Esophagus muscularis mucosa (tissue), 4 donors: ENCODE measurements at places on chromosomes 2 and 18.
A peak's percentile ranks its signal among the peaks of the same experiment; 100 is the strongest.

DNA sequence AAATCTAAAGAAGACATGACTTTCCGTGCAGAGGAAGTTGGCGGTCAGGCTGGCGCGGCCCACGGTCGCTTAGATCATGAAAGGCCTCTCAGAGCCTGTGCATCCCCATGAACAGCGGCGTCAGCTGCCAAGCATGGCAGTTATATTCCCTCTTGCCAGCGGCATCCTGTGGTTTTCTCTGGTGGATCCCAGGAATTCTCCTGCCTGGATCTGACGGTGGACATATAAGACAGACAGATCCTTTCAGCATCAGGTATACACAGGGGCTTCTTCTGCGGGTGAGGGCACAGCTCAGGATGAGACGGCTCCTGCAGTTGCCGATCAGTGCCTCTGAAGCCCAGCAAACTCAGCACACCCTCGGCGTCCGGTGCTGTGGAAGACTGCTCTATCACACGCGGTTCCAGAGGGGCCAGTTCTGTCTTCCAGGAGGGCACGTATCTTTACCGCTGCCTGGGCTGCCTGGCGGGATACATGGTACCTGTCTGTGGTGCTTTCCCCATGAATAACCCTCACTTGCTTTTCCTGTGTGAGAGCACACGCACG, 157.8 kb downstream of the LDLRAD4 start:
- DNase-seq = peak; percentile 42

DNA sequence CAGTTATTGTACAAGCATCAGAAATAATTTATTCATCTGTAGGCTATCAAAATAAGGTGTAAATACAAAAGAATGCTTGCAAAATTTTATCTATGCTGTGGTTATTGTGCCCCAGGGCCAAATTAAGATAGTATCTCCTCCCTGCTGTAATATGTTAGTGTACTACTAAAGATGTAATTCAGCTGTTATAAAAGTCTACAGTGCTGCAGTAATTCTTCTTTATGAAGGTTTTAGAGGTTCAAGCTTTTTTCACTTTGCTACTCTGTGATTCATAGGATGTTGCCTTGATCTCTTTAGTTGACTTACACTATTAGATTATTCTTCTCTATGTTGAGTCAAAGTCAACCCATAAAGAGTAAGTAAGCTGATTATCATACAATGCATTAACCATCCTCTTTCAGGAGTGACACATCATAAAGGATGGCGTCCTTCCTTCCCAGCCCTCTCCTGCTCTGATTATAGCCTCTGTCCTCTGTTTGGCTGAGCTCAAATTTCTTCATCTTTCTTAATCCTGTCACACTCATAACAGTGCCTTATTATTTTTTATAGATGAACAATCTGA, 29.3 kb upstream of the DYNAP start:
- DNase-seq = no peak

DNA sequence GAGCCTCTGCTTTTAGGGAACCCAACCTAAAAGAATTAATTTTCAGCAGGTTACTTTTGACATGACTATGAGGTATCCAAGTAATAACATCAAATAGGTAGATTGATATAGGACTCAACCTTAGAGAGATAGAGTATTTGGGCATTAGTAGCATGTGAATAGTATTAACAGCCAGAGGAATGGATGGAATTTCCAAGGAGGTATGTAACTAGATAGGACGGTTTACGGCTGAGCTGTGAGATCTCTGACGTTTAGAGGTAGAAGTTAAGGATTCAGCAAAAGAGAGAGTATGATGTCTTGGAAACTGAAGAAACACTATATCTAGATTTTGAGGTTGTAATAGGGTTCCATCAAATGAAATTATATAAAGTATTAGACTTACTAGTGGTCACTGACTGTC, 70.3 kb downstream of the HNMT start:
- no peak for DNase-seq

- no peak for DNase-seq
These were observed 115.0 kb downstream of the CERS6 start for GRCh38 chr2:168571061-168571460.

- no peak for DNase-seq
These were observed 9.2 kb downstream of the SPR start for GRCh38 chr2:72896446-72896845.

DNA sequence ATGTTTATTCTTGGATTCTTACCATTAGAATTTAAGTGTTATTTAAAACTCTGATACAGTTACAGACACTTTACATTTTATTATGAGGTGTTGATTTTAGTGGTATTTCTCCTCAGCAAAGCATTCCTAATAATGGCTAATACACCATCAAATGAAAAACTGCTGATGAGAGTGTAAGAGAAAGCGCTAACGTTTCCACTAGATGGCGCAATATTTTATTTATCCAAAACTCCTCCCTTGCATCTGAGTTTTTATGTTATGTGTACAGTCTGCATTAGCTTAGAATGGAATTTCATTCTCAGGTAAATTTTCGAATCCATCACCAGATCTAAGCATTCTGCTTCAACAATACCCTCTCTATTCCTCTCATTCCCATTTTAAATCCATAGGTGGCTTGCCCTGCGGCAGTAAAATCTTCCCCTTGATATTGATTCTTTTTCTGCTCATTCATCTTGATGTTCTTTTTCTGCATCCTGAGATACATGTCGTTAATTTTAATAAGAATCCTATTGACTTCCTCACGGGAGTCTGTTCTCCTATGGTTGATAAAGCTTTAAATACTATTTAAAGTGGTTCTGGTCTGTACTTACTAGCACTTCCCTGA, 53.9 kb downstream of the PRKRA start:
- no peak for DNase-seq

DNA sequence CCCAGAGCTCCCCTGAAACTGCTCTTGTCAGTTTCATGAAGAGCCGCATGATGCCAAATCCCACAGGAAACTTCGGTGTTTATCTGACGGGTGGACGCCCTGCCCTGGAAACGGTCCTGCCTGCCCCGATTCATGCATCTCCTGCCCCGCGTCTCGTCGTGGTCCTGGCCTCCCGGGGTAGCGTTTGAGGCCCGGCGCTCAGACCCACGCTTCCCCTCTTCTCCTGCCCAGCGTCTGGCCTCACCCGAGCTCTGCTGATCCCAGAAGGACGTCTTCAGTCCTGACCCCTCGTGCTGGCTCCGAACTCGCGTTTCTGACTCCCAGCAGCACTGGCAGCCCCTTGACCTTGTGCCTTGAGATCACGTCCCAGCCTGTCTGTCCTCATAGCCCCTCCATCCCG, 180.5 kb downstream of the TMEM18 start:
- no peak for DNase-seq

GRCh38 chr2:3193443-3194330, 183.9 kb downstream of the EIPR1 start:
- no peak for DNase-seq

- DNase-seq = no peak
These were observed 164.7 kb downstream of the GRB14 start for GRCh38 chr2:164456619-164457018.

DNA sequence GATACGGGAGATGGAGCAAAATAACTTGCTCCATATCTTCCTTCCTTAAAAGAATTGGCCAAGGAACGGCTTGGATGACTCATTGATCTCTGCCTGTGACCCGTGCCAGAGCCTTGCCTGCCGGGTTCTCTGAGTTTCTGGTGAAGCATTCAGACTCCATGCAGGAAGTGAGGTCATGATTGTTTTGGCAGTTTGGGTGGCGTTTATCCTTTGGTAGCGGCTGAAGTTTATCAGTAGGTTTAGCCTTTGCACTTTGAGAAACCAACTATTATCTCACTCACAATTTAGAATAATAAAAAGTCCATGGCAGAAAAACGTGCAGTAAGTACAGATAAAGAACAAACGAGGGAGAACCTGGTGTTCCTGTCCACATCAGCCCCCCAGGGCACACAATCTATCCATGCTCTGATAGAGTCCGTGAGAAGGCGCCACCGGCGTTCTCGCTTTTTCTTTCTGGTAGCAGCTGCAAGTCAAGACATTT, 15.0 kb upstream of the CTAGE1 start:
- peak; percentile 93 for DNase-seq

DNA sequence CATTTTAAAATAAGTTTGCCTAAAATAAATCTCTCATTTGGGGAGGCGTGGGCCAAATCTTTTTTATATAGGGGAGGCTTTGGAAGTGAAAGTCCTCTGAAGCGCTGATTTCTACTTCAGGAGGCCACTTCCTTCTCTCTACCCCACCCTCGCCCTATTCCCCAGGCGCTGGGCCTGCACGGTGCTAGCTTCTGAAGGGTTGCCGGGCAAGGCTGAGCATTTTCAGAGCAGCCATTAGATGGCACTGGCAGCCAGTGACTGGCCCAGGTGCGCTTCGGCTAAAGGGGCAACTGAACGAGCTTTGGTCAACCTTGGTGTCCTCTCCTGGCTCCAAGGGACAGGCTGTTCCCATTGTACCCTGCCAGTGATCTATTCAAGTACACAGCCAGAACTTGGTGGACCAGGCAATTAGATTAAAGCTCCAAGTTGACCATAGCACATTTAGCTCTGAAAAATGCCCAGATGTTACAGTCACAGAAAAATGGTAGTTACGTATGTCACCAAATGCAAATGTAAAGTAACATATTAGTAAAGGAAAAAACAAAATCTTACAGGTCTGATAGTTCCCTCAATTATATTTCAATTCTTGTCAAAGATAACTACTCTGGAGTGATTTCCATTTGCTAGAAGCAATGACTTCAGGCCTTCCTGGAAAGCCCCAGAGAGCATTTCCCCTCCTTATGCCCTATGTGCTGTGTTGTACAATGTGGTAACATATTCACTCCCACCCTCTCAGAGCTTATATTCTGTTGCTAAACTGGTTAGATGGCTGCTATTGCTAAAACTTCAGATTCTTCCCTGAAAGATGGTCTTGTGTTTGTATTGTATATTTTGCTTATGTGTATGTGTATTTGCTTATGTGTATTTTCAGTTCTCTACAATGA, 2.1 kb downstream of the POMC start:
- no peak for DNase-seq

GRCh38 chr2:36338827-36339145, 16.8 kb upstream of the CRIM1 start:
- no peak for DNase-seq

GRCh38 chr2:24330161-24330560, 30.2 kb downstream of the ITSN2 start:
- peak; percentile 72 for DNase-seq

DNA sequence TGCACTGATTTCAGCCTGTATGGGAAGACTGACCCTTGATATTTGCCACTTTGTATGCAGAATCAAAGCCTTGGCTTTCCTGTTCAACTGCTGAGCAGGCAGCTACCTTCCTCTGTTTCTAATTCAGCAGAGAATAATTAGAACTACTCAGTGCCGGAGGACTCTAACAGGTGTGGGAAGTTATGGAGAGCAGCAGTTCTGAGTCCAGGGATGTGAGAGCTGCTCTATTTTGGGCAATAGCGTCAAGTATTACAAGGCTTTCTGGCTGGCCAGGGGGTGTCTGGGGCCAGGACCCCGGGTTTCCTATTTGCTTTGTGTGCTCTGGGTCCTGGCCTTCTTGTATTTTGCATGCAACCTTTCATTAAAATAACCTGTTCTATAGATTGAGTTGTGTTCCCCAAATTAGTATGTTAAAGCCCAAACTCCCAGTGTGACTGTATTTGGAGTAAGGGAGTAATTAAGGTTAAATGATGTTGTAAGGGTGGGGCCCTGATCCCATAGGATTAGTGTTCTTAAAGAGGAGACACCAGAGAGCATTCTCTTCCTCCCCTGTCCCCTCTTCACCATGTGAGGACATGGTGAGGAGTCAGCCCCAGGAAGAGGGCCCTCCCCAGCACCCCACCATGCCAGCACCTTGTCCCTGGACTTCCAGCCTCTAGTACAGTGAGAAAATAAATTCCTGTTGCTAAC, 5.6 kb upstream of the NTSR2 start:
- no peak for DNase-seq

- no peak for DNase-seq
These were observed at the start of gene PLA2R1 for GRCh38 chr2:160062292-160063005. Gene PLA2R1, minus strand, starts transcription at chr2:160062615. Its CDS starts 212 bp downstream, at chr2:160062403.

DNA sequence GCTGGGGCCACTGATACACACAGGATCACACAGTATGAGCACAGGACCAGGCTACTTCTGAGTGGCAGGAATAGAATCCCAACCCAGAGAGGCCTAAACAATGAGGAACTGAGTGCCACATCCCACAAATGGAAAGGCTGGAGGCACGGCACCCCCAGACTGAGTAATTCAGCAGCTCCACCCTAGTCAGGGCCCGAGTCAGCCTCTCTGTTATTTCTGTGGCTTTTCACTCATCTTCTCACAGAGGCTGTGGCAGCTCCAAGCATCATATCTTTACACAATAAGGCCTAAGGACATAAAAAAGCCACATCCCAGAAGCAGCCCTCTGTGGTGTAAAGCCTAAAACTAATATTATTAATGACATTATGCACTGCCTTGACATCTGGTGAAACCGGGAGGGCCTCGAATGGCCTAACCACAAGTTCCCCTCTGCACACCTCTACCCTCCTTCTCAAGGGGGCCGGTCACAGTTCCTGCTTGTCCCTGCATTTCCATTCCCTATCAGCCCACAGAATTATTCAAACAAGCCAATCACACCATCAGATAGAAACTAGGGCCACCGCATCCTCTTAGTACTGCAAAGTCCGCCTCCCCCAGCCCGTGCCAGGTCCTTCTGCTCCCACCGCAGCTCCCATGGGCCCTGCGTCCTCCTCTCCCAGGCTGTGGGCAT, 12.5 kb upstream of the MAL start:
- no peak for DNase-seq

DNA sequence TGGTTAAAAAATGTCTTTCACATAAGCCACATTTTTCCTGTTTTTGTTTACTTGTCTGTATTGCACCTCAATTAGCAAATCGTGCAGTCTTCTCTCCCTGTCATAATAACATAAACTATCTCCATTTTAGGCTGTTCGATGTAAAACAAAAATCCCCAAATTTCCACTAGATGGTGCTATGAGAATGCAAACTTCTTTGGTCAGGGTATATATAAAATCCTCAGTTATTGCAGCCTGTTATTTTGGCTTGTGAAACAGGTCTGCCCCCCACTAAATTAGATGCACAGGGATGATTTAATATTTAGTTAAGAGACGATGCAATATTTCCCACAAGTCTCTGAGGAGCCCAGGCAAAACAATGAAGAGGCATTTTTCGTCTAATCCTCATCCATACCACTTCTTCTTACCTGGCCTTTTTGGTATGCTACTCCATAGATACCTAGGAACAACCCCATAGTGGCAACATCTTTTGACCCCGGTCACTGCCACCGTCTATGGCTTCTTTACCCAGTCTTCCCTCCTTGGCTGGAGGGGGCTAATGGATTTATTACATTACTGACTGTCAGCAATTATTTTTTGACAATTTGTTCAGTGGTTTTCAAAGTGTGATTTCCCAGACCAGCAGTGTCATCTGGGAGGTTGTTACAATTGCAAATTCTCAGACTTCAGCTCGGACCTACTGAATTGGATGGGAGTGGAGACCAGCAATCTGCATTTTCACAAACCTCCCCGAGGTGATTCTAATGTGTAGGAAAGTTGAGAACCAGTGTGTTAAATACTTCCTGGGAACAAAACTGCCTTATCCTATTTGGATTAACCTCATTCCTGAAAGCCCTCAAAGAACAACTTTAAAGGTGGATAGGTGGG, 117.4 kb upstream of the CWC22 start:
- DNase-seq = no peak

DNA sequence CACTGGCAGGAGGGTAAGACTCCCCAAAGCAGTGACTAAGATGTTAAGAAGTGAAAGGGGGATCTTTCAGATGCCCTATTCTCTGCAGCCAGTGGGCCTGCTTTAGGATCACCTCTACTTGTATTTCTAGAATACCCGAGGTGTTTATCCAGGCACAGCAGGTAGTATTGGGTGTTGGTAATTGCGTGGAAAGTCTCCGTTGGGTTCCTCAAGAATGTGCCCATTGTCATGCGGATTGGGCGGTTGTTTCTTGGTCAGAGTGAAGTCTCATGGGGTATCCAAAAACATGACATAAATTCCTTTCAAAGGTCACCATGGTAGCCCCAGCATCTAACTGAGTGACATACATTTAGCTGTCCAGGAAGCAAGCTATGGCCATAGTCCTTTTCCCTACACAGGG, 308.8 kb downstream of the RPIA start:
- no peak for DNase-seq
